ENCODE measurements at places on chromosomes 4 and X. TPM values are rescaled to one million over a fixed set of nuclear protein-coding genes. Genes with fewer than 3 reads are reported as not detected.

Gene YY2
- total RNA-seq: 2.2 TPM

Gene GLRA2
- total RNA-seq: not detected

Gene ODAPH
- not detected for total RNA-seq

Gene SPANXC
- not detected for total RNA-seq

Gene DSPP
- not detected for total RNA-seq

Gene EGF
- total RNA-seq: 0.73 TPM

Gene DRD5
- total RNA-seq: not detected

Gene FMR1NB
- total RNA-seq: not detected

Gene FRG2
- not detected for total RNA-seq

Gene G3BP2
- total RNA-seq: 104 TPM

Gene PPP1R2C
- not detected for total RNA-seq

Gene ITIH6
- total RNA-seq: not detected

Gene RHOXF2B
- not detected for total RNA-seq

Gene CENPVL2
- under 0.01 TPM for total RNA-seq

Gene PDK3
- total RNA-seq: 5.1 TPM

Gene IL2RG
- not detected for total RNA-seq

Gene ADGRL3
- total RNA-seq: not detected

Gene TBX22
- not detected for total RNA-seq

Gene CCKAR
- total RNA-seq: not detected

Gene NALF2
- not detected for total RNA-seq

Gene BGN
- 11.4 TPM for total RNA-seq

Gene FGFRL1
- total RNA-seq: 12.5 TPM

Gene ITM2A
- 0.98 TPM for total RNA-seq

Gene SSX1
- not detected for total RNA-seq

All from subcutaneous preadipocyte (primary cell).